Camera-type eye (tissue), 1 donor: ENCODE measurements at places on chromosomes 4 and X. TPM values are rescaled to one million over a fixed set of nuclear protein-coding genes. Genes with fewer than 3 reads are reported as not detected.

SLC6A14 gene
- 0.99 TPM for total RNA-seq

GLOD5 gene
- total RNA-seq: not detected

STATH gene
- not detected for total RNA-seq

CT47B1 gene
- not detected for total RNA-seq

MAGEB16 gene
- not detected for total RNA-seq

SGCB gene
- 68.0 TPM for total RNA-seq

MAB21L2 gene
- total RNA-seq: 47.0 TPM

RASL11B gene
- total RNA-seq: 11.5 TPM

MAGEC3 gene
- not detected for total RNA-seq

SUPT20HL1 gene
- not detected for total RNA-seq

KANTR gene
- 50.6 TPM for total RNA-seq

ZNF732 gene
- total RNA-seq: 5.1 TPM

RBM47 gene
- total RNA-seq: 18.8 TPM

VCX2 gene
- total RNA-seq: not detected

RNF150 gene
- 47.7 TPM for total RNA-seq

ADH6 gene
- total RNA-seq: not detected

PDGFRA gene
- total RNA-seq: 158 TPM

SMR3B gene
- total RNA-seq: not detected

DKC1 gene
- total RNA-seq: 41.2 TPM

CXXC4 gene
- total RNA-seq: 60.7 TPM

PPARGC1A gene
- total RNA-seq: 40.5 TPM

S100G gene
- total RNA-seq: not detected

F11 gene
- total RNA-seq: 0.44 TPM

ACOX3 gene
- 56.1 TPM for total RNA-seq

NRK gene
- total RNA-seq: 40.8 TPM

PDGFC gene
- 29.5 TPM for total RNA-seq

TEX13A gene
- total RNA-seq: not detected

CYLC1 gene
- total RNA-seq: not detected

ZCCHC18 gene
- 8.0 TPM for total RNA-seq

TRIML1 gene
- total RNA-seq: not detected

GPC4 gene
- total RNA-seq: 22.0 TPM

DSPP gene
- total RNA-seq: 0.05 TPM

DRD5 gene
- total RNA-seq: 1.4 TPM

PAQR3 gene
- 35.3 TPM for total RNA-seq

RS1 gene
- 39.0 TPM for total RNA-seq

KLF3 gene
- total RNA-seq: 41.8 TPM

TRAM1L1 gene
- total RNA-seq: 12.1 TPM

ADH1B gene
- total RNA-seq: 8.9 TPM

PAGE5 gene
- not detected for total RNA-seq

FAM149A gene
- total RNA-seq: 14.5 TPM

PORCN gene
- total RNA-seq: 13.7 TPM
